ENCODE measurements at places on chromosomes 12 and 14. TPM values are rescaled to one million over a fixed set of nuclear protein-coding genes. Genes with fewer than 3 reads are reported as not detected.

GRCh38 chr12:7046383-7047105 lies 14.0 kb upstream of the C1S start:
- no peak for DNase-seq

GRCh38 chr14:39547845-39548244 lies 115.6 kb upstream of the FBXO33 start:
- DNase-seq = no peak

Gene LIN7A
- 41.9 TPM for total RNA-seq

Gene HOXC10
- total RNA-seq = not detected

DNA sequence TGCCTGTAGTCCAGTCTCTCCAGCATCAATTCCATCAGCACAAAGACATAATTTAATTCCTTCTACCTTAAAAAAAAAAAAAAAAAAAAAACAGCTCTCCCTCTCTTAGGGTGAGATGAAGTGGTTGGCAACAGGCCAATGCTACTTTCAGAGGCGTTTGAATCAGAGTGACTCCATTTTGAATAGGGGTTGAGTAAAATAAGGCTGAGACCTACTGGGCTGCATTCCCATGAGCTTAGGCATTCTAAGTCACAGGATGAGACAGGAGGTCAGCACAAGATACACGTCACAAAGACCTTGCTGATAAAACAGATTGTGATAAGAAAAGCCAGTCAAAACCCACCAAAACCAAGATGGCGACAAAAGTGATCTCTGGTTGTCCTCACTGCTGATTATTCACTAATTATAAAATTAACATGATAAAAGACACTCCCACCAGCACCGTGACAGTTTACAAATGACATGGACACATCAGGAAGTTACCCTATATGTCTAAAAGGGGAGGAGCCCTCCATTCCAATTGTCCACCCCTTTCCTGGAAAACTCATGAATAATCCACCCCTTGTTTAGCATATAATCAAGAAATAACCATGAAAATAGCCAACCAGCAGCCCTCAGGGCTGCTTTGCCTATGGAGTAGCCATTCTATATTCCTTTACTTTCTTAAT lies 6.9 kb upstream of the TCL1B start:
- DNase-seq = no peak

DNA sequence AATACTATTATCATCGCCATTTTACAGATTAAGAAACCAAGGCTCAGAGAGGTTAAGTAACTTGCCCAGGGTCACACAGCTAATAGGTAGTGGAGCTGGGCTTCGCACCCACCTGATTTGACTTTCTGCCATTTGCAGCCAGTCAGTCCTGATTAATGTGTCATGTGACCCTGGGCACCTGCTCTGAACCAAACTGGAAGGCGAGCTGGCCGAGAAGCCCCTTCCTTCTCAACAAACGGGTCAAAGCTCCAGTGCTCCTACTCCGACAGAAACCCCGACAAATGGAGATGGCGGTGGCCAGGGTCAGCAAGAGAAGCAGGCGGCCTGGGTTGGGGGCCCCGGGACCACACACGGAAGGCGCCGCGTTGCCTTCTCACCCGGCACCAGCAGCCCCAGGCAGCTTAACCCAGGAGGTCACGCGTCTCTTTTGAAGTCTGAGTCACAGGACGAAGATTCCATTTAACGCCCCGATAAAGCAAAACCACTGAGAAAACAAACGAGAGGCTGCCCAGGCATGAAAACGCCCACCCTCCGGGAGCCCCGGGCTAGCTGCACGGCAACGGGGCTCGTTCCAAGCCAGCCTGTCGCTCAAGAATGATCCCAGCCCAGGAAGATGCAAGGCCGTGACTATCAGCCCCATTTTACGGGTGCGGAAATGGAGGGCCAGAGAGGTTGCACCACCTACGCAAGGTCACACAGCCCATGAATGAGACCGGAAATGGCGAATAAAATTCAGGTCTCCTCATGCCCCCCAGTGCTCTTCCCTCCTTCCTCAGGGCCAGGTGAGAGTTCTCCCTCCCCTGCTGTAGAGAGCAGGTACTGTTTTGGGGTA lies 124.8 kb downstream of the SCARB1 start:
- DNase-seq = no peak

DNA sequence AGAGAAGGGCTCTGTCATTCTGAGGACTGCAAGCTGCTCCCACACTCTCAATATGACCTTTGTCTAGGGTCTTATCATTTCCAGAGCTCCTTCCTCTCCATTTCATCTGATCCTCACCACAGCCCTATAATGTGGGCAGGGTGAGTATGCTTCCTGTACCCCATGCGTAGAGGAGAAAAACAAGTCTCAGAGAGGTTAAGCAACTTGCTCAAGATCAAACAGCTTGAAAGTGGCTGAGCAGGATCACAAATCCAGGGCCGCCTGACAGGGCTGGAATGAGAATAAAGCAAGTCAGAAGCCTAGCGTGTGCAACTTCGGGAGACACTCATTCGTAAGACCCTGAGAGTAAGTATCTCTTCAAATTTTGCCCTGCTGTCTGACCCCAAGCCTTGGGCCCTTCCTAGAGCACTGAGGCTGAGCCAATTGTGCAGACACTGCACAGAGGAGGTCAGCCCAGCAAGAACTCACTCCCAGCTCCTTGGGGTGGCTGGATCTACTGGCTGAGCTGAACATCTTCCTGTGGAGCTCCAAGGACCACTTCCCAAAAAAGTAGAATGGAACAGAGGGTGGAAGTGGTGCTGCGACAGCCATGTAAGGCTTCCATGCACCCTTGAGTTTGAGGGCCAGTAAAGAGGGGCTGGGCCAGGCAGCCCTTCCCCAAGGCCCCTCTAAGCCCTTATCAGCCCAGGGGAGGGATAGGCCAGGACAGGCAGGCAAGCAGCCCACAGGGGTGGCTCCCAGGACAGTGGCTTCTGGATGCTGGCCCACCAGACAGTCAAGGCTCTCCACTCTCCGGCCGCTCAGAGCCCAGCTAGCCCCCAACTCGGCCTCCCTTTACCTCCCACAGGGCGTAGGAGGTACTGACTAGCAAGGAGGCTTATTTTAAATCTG lies 10.5 kb downstream of the ZFP36L1 start:
- DNase-seq = peak; percentile 6

Gene CLEC4A
- 0.71 TPM for total RNA-seq

Gene GPRC5A
- total RNA-seq = not detected

- DNase-seq = no peak
Observed at GRCh38 chr14:105952826-105953225, 426.4 kb downstream of the TMEM121 start.

DNA sequence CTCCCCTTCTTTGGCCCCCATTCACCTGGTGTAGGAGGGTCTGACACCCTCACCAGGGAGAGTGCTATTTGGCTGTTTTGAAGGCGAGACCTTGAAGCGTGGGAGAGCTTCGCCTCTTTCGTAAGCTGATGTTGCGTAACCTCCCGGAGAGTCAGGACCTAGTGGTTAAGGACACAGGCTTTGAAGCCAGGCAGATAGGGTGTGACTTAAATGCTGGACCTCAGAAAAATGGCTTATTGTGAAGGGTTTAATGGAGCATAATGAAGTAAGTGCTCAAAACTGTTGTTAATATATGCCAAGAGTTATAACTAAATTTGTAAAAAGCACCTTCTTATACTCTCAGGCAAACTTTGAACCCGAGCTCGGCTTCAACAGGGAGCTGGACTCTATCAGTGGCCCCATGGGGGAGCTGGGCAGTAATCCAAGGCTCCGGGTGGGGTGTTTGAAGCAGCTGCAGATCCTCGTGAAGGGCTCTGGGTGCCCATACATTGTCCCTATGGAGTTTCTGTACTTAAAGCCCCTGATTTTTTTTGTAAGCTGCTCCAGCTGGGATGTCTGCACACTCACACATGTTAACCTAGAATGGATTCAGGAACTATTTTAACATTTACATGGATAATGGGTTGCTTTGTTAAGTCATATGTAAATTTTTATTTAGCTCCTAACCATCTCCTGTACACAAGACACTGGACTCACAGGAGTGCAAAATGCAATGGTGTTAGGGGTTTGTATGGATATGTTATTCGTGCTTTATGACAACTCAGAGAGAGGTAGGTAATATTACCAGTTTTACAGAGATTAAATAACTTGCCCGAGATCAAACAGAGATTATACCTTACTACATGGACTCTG lies 26.0 kb downstream of the PPFIBP1 start:
- DNase-seq = no peak

Gene RDH12
- 0.22 TPM for total RNA-seq

GRCh38 chr14:95953111-95953724 lies 76.6 kb downstream of the TUNAR start:
- no peak for DNase-seq

Gene KRT4
- not detected for total RNA-seq

Gene KLRK1
- not detected for total RNA-seq

DNA sequence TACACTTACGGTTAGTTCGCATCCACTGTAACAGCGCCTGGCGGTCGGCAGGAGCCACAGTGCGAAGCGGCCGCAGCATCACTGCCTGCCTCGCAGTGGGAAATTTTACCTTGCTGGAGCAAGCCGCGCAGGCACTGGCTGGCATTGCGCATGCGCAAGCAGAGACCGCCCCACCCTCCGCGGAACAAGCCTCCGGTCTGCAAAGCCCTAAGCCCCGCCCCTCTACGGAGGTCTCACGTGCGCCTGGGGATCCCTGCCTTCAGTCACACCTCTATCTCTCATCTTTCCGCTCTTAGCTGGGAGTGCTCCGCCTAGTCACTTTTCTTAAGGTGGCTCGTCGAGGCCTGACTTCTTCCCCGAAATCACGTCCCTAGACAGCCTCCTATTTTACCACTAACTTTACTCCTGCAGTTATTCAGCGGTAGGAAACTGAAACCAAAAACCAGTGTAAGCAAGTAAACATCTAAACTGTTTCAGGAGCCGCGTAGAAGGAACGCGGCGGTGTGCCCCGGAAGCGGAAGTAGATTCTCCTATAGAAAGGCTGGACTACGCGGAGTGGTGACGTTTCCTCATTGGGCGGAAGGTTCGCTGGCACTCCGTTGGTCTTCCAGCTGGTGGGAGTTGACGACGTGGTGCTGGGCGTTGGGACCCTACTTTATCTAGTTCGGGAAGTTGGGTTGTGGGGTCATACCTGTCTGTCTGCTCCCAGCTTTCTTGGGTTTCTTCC lies at the start of gene SRP54:
Gene SRP54 (plus strand): TSS at position 572 of the 727 bp plus-strand sequence. CDS start 13,718 bp downstream, outside the sequence.
- peak; percentile 100 for DNase-seq

Gene SSTR1
- 8.2 TPM for total RNA-seq

DNA sequence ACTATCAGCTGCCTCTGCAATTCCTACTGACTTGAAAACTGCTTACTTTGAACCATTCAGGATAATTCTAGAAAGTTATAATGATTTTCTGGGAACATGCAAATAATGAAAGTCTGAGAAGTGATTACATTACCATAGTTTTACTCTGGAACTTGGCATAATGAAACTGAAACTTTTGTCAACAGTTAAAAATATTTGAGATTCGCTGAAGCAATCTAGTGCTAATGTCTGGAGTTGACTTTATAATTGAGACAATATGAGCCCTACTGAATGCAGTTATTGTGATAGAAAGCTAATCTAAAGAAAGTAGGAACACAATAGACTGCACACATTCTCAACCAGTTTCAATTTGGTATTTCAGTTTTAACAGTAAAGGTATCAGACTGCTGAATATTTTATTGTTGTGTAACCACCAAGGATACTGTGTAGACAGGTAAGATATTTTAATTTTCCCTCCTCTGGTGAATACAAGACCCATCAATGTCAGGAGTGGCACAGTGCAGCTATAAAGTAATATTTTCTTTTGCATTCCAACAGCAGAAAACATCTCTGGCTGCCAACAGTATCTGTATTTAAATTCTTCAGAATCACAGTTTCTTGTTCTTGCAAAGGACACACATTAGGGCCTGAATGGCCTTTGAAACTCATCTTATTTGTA lies 483.5 kb downstream of the ATP23 start:
- DNase-seq = no peak

Gene TMEM132C
- total RNA-seq = 8.0 TPM

DNA sequence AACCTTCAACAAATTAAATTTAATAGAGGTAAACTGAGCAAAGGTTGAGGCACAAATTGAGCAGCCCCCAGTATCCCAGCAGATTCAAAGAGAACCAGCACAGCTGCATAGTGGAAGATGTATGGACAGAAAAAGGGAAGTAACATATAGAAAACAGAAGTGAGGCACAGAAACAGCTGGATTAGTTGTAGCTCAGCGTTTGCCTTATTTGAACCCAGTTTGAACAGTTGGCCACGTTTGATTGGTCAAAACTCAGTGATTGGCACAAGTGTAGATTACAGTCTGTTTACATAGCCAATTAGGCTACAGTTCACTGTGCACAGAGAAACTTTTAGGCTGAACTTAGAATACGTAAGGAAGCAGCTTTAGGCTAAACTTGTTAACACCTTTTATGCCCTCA lies 315.5 kb downstream of the RMST start:
- no peak for DNase-seq

- no peak for DNase-seq
Observed at GRCh38 chr12:58346032-58346632, 404.8 kb downstream of the ATP23 start.

Gene TOMM20L
- not detected for total RNA-seq

DNA sequence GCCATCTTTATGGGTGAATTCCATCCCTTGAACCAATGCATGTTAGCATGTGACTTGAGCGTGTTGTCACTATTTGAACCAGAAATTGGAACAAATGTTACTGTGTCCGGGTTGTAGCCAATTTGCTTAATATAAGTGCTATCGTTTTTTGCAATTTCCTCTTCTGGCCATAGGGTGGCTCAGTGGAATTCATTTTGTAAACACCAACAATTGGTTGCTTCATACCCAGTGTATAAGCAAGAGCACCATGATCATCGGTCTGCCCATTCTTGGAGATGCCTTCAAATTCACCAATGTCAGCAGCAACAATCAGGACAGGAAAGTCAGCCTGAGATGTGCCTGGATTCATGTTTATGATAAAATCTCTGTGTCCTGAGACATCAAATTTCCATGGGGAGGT lies 5.0 kb upstream of the NEDD1 start:
- no peak for DNase-seq

Gene RFX4
- total RNA-seq = not detected

DNA sequence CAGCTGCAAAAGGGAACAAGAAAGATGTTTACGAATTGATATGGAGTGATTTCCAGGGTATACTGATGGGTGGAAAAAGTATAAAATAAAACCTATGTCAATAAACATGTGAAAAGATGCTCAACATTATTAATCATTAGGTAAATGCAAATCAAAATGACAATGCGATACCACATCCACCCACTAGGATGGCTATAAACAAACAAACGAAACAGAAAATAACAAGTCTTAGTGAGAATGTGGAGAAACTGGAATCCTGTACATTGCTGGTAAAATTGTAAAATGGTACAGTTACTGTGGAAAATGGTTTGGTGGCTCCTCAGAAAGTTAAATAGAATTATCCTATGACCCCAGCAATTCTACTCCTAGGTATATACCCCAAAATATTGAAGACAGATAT lies 9.5 kb upstream of the BEST3 start:
- no peak for DNase-seq

DNA sequence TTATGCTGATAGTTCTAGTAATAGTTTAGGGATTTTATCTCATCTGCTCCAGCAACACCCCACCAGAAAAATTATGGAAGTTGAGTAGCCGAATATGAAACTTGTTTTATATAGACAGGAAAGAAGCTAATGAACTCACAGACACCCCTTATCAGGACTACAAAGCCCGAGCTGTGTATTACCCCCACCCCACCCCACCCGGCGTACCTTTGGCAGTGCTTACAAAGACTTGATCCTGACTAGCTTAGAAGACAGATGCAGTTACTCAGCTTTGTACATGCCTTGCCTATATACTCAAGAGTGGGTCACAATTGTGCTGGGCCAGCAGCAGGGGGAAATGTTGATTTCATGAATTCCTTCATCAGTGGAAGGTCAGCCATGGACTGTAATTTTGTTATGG lies 22.4 kb downstream of the PROX2 start:
- DNase-seq = no peak

Gene CD27
- not detected for total RNA-seq

GRCh38 chr14:104583424-104584306 lies 4.1 kb downstream of the C14orf180 start:
- no peak for DNase-seq
